ENCODE measurements at places on chromosomes 2 and 18. TPM values are rescaled to one million over a fixed set of nuclear protein-coding genes. Genes with fewer than 3 reads are reported as not detected.

DNA sequence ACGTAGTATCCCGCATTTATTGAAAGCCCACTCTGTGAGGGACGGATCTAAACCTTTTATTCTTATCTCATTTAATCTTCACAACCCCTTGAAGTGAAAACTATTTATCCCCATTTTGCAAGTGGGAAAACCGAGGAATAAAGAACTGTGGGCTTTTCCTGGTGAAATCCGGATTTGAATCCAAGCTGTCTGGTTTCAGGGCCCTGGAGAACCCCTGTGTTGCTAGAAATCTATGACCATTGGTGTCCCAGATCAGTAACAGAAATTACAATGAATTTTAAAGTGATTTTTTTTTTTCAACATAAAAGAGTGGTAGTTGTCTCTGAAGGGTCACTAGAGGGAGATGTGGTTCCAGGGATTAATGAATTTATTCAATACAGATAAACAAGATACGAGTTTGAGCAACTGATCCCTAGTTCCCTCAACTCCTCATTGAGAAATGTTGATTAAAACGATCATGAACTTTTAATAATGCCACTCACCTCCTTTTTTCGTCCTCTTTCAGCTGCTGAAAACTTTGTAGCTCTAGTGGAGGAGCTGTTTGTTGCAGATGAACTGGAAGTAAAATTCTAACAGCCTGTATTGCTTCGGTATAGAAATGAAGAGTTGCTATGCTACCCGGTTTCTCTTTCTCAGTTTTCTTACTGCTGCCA is 940 bp downstream of the XRCC5 start:
- H3K27ac ChIP-seq: no peak overlapping the region
- H3K4me1 ChIP-seq: peaks cover 10% of the 10 kb centered on the region
- no peak for DNase-seq
- peaks cover 11% of the 10 kb centered on the region for H3K36me3 ChIP-seq
- H3K4me3 ChIP-seq: peak overlapping the region; percentile 60

- peak overlapping the region; percentile 86 for H3K27ac ChIP-seq
- H3K4me1 ChIP-seq: peaks cover 52% of the 10 kb centered on the region
- DNase-seq: peak; percentile 70
- no peaks in the 10 kb centered on the region for H3K36me3 ChIP-seq
- no peaks in the 10 kb centered on the region for H3K27me3 ChIP-seq
These were observed 20.8 kb upstream of the MGAT5 start for GRCh38 chr2:134232868-134233727.

- H3K27me3 ChIP-seq: no peaks in the 10 kb centered on the region
- no peak overlapping the region for H3K27ac ChIP-seq
- no peaks in the 10 kb centered on the region for H3K4me1 ChIP-seq
- no peak overlapping the region for H3K4me3 ChIP-seq
- no peaks in the 10 kb centered on the region for H3K36me3 ChIP-seq
These were observed 1043.3 kb upstream of the PIK3C3 start for GRCh38 chr18:40911582-40912254.

DNA sequence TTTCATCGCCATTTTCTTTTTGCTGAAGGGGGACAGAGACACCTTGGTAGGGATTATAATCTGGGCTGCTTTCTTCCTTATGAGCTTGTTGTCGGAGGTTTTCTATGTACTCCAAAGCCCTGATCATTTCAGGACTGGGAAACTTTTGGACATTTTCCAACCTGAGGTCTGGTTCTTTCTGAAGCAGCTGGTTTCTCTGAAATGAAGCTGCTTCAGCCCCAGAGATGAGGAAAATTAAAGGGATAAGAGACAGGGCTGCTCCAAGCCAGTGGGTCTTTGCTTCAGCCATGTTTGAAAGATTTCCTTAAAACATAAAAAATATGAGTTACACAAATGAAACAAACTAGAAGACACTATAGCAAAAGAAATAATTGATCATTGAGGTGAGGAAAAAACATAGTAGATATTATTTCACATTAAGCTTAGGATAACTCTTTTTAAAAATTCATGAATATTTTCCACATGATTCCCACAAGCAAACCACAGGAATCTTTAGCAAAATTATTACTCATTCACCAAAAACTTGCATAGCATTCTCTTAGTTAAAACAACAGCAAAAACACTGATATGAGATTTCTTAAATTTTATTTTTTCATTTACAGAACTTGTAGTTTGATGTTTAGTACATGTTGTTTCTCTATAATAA is 3.0 kb downstream of the SCG2 start:
- DNase-seq: no peak
- no peaks in the 10 kb centered on the region for H3K4me1 ChIP-seq
- H3K36me3 ChIP-seq: no peaks in the 10 kb centered on the region
- no peak overlapping the region for H3K27ac ChIP-seq
- H3K4me3 ChIP-seq: no peak overlapping the region
- H3K27me3 ChIP-seq: no peaks in the 10 kb centered on the region

DNA sequence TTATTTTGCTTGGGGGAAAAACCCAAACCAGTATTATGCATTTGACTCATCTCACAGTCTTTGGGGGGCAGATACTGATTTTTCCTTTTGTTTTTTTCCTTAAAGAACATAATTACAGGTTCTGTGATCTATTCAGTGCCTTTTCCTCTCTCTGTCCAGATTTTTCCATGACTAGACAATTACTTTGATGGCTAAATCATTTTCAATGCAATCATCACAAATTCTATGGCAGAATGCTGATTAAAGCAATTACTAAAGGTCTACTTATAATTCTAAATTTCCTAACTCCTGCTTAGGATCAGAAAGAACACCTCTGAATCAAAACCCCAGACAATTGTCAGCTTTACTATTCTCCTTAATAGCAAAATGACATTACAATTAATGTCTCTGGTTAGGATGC is 38.8 kb downstream of the POLR1A start:
- peak overlapping the region; percentile 93 for H3K27ac ChIP-seq
- H3K4me1 ChIP-seq: peaks cover 31% of the 10 kb centered on the region
- no peaks in the 10 kb centered on the region for H3K27me3 ChIP-seq

DNA sequence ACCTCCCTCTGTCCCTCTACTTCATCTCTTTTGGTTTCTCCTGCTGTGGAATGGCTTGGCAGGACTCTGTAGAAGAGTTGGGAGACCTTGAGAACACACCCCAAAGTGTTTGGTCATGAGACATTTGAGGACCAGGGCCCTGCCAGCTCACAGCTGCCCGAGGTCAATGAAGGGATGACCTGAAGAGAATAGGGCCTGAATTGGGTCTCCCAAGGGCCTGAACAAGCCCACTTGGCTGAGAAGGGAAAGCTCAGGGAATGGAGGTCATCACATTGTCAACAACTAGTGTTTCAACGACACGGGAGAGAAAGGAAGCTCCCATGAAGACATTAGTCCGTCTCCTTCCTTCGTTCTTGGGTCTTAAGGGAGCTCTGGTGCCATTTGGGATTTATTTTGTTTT is 52.8 kb downstream of the TTC32 start:
- H3K27ac ChIP-seq: no peak overlapping the region
- no peaks in the 10 kb centered on the region for H3K36me3 ChIP-seq
- H3K27me3 ChIP-seq: no peaks in the 10 kb centered on the region
- H3K4me3 ChIP-seq: no peak overlapping the region
- DNase-seq: no peak
- H3K4me1 ChIP-seq: no peaks in the 10 kb centered on the region

DNA sequence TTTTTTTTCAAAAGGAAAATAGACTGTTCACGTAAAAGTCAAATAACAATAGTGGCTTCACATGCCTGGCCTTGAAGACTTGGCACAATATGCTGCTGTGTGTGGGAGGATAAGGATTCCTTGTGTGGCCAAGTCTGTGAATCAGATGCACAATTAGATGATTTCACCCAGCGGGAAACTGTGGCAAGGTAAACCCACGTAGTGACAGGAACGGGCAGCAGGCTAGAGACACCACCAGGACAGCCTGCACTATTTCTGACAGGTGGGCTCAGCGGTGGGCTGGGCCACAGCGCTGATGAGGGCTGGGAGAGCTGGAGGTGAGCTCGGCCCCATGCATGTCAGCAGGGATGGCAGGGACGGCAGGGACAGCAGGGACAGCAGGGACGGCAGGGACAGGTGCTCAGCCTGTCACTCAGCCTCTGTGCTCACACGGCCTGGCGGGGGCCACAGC is 21.6 kb downstream of the SNORC start:
- no peak overlapping the region for H3K27ac ChIP-seq
- no peaks in the 10 kb centered on the region for H3K36me3 ChIP-seq
- DNase-seq: no peak

- H3K4me1 ChIP-seq: no peaks in the 10 kb centered on the region
- no peaks in the 10 kb centered on the region for H3K27me3 ChIP-seq
- no peak for DNase-seq
- no peak overlapping the region for H3K4me3 ChIP-seq
These were observed 10.6 kb upstream of the ANXA4 start for GRCh38 chr2:69731147-69731970.

SLC30A3 gene
- 0.05 TPM for total RNA-seq

ALKAL2 gene
- total RNA-seq: 1.7 TPM

IL1F10 gene
- total RNA-seq: not detected

ACAA2 gene
- total RNA-seq: 44.5 TPM

Measured in thymus (tissue), 14 donors.